B cell (primary cell): ENCODE measurements at places on chromosomes 3 and 15.

- DNase-seq: no peak
Measured at GRCh38 chr3:15822281-15822680, 24.5 kb upstream of the ANKRD28 start.

DNA sequence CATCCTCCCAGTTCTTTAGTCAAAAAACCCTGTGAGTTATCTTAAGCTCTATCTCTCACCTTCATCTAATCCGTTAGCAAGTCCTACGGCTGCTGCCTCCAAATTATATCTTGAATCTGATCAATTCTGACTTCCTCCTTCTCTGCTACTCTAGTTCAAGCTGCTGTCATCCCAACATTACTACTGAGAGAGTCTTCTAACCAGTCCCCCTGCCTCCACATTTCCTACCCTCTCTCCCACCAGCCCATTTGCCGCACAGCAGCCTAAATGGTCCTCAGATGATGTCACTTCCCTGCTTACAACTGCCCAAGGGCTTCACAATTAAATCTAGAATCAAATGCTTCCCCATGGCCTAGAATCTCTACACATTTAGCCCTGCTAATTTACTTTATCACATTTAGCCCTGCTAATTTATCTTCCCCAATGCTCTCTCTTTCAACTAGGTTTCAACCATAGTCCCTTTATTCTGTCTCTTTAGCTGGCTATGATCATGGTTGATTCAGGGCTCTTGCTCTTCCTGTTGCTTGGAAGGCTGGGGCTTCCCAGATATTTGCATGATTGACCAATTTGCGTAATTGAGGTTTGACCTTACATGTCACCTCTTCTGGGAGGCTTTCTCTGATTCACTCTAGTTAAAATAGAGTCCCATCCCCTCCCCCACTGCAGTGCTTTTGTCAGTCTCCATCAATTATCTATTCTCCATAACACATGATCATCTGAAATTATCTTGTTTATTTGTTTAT lies 11.0 kb upstream of the ARL14 start:
- peak; percentile 60 for DNase-seq

- no peak for DNase-seq
Measured at GRCh38 chr3:244041-244440, 47.5 kb downstream of the CHL1 start.

GRCh38 chr15:65421360-65422215 lies 1.2 kb downstream of the IGDCC4 start:
- peak; percentile 29 for DNase-seq

DNA sequence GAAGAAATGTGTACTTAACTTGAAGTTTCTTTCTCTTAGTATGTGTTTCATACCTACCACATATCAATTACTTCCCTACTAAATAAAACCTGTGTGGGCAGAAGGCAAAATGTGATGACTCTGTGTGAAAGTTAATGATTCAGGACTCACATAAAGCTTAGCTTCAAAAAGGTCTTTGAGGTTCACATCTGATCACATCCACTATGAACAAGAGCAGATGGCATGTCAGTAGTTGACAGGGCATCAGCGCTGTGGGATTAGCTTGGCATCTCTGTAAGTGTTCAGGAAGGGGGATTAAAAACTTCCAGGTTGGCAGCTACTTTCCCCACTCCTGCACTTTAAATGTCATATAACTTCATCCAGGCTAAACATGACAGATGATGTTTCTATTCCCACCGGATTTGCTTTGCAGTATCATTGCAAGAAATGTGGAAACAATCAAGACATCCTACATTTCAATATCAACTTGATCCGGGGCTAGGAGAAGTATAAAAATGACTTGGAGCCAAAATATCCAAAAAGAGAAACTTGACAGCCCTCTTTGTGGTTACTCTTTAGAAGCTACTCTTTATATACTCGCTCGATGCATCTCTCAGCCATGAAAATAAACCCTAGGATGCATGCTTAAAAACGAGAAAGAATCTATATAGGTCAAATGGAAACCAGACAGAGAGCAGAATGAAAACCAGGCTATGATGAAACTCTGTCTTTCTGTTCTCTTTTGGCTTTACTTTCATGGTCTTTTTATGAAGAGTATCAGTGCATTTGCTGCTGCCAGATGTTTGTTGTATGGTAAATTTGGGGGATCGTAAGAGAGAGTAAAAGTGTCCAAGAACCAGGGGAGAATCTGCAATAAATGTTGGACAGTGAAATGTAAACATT lies 273.1 kb upstream of the ALCAM start:
- DNase-seq: no peak

GRCh38 chr15:91947683-91948608 lies 94.4 kb downstream of the SLCO3A1 start:
- DNase-seq: no peak

DNA sequence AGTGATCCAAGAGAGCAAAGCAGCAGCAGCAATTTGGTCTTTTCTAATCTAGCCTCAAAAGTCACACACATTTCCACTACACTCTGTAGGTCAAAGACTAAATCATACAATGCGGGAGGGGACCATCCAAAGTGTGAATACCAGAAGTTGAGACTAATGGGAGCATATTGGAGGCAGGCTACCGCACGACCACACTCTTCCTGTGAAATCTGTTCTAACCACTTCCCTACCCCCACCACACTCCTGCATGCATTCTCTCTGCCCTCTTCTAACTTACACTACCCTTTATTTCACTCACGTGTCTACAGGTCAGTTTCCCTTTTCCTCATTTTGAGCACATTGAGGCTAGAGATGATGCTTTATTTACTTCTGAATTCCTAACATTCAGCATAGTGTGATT lies 23.7 kb upstream of the PRTG start:
- DNase-seq: no peak

DNA sequence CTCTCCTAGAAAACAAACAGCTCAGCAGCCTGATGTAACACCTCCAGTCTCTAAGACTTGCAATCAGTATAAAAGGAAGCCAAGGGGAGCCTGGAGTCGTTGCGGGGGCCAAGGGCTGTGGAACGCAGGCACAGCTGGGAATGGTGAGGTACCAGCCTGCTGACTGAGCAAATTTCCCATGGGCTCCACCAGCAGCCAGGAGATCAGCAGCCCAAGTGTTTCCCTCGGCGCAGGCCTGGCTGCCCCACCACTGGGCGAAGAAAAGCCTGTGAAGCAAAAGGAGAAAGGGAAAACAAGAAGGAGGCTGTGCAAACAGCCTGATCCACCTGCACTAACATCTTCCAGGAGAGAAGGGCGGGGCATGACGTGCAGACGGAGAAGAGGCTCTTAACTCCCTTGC lies 155.3 kb downstream of the SHQ1 start:
- DNase-seq: no peak

DNA sequence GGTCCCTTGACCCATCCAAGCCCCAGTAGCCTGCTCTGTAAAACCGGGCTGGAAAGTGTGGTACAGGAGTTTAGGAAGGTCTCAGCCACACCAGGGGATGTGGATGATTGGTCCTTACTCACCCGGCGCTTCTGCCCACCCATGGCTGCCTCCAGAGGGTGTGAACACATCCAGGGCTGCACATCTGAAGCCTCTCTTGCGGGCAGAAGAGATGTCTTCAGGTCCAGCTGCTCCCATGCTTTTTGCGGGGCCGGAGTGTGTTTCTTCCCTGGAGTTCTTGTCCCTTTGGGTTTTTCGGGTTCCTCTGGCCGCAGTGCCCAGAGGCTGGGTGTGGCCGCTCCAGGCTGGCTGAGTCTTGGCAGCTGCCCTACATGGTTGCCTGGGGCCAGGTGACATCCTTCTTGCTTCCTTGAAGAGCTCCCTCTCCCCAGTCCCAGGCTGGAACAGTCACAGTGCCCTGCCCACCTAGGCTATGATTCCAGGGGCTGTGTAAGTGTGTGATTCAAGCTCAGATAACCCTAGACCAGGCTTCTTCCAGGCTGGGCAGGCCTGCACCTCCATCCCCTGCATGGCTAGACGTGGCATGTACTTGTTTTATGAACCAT lies 33.9 kb downstream of the HDAC11 start:
- no peak for DNase-seq

GRCh38 chr3:103963599-103963998 lies 1403.1 kb upstream of the ALCAM start:
- DNase-seq: no peak

GRCh38 chr3:12758025-12758781 lies 856 bp downstream of the TMEM40 start:
- no peak for DNase-seq

DNA sequence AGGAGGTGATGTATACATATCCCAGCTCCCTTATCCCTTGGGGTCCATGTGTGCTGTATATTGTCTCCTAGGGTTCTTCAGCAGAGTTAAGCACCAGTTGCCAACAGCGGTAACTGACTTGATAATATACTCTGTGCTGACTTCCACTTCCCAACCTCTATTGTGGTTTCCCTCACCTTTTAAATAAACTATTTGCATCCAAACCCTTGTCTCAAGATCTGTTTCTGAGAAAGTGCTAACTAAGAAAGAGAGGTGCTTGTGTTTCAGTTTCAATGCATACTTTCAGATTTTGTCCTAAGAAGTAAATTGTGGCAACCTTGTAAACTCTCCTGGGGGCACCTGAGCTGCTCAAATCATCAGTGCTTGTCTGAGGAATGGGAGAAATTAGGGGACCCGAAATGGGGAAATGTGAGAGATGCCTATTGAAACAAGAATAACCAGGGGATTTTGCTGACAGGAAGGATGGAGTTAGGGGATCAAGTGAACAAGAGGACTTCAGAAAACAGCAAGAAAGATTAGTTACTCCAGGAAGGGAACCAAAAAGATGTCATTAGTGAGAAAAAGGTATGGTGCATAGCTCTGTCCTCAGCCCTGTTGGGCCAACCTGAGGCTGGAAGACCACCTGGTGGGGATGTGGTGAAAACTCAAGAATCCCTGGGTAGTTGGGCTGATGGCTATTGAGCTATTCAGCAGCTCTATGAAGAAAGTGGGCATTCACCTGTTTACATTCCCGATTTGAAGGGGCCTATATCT lies 50.9 kb upstream of the MRPL3 start:
- no peak for DNase-seq

GRCh38 chr3:34859746-34860145 lies 779.6 kb upstream of the ARPP21 start:
- DNase-seq: no peak

- no peak for DNase-seq
Measured at GRCh38 chr3:156674911-156675829, 780 bp downstream of the TIPARP start.

- DNase-seq: no peak
Measured at GRCh38 chr3:156819842-156820691, 6.1 kb upstream of the LEKR1 start.

DNA sequence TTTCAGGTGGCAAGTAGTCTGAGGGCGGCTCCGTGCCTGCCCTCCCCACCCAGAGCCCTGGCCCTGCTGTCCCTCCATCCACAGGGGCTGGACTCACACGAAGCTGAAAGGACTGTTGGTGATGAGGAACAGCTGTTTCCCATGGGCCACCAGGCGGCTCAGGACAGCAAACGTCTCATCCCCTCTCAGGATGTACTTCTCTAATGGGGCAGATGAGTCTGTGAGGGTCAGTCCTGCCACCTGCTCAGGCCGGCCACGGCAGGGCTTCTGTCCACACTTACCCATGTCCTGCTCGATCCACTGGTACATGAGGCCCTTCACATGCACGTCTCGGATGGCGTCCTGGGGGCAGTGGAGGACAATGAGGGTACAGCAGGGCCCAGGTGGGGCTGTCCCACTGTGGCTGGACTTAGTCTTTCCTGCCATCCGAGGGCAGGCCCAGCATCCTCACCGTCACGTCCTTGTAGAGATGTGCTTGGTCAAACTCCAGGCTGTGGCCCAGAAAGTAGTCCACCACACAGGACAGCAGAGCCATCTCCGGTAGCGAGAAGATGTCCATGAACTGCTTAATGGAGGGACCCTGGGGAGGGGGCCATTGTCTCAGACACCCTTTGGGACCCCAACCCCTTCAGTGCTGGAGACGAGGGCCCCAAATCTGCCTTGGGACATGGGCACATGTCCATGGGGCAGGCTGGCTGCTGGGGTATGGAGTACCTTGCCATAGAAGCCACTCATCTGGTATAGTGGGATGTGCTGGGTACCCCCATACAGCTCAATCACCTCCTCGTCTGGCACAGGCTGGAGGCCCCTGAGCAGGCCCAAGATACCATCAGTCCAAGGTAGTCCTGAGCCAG lies 5.7 kb downstream of the NT5DC2 start:
- no peak for DNase-seq

- DNase-seq: no peak
Measured at GRCh38 chr3:23182996-23183513, 20.1 kb upstream of the UBE2E2 start.

- no peak for DNase-seq
Measured at GRCh38 chr15:100099976-100100375, 241.8 kb downstream of the ADAMTS17 start.

GRCh38 chr15:89761009-89761831 lies 10.2 kb upstream of the MESP1 start:
- no peak for DNase-seq

- no peak for DNase-seq
Measured at GRCh38 chr3:24589931-24590880, 95.6 kb upstream of the THRB start.

DNA sequence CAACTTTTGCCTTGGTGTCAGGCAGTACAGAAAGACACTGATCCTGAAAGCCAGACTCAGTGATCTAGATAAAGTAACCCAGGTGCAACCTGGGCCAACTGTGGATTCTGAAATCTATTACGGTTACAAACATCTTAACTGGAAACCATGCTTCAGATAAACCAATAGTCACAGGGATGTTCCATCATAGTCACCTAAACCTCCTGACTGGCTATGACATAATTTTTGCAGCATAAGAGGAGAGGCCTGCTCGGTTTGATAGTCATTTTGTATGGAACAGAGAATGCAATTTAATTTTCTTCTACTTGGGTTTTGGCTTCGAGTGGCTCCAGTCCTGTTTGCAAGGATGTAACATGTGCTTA lies 3.7 kb downstream of the SLCO3A1 start:
- DNase-seq: no peak

DNA sequence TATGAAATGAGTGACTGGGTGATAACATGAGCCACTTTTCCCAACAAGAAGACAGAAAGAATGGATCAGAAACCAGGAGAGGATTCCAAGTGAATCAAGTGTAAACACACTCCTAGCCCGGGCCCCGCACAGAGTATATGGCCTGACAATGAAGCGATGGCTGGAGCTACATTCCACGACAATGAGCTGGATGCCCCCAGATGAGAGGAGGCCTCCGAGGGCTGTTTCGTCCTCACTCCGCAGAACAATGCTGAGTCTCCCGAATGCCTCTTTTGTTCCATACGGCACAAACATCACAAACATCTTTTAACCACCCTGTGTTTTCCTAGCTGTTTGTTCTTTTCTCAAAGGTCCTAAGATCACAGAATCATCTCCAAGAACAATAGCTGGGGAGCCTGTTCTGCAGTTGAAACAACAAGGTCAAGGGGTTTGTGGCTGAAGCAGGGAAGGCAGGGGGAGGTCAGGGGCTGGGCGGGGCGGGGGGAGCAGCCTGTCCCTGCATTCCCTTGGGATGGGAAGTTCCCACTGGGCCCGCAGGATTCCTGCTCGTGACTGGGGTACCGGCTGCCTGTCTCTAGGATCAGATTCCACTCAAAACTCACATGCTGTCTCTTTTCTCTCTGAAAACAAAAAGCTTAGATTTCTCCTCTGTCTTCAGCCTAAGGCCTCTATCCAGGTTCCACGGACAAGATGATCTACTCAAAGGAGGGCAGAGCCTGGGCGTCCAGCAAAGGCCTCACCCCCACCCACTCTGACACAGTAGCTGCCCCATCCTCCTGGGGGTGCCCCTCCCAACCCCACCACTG lies 151.3 kb downstream of the XXYLT1 start:
- no peak for DNase-seq

- DNase-seq: no peak
Measured at GRCh38 chr3:63857311-63857710, 6.3 kb downstream of the THOC7 start.
